ENCODE measurements at places on chromosomes 1 and 21. TPM values are rescaled to one million over a fixed set of nuclear protein-coding genes. Genes with fewer than 3 reads are reported as not detected.

The PANK4 gene
- 9.2 TPM for total RNA-seq

The PPIAL4G gene
- total RNA-seq = not detected

DNA sequence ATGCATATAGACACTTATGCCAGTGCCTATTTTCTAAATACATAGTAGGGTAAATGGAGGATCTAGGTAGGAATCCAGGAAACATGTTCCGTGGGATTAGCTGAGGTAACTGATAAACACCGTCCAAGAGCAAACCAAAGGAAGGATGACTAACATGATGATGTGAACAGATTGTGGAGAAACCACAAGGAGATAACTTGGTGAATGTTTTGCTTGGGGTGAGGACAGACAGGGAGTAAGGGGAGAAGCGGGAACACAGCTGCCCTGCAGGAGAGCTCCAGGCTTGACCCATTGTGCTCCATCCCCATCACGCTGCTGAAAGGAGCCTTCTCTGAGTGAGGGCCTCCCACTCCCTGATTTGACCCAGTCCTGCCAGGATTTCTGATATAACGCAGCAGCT is 87.0 kb upstream of the ZC3H11B start:
- no peak for DNase-seq

DNA sequence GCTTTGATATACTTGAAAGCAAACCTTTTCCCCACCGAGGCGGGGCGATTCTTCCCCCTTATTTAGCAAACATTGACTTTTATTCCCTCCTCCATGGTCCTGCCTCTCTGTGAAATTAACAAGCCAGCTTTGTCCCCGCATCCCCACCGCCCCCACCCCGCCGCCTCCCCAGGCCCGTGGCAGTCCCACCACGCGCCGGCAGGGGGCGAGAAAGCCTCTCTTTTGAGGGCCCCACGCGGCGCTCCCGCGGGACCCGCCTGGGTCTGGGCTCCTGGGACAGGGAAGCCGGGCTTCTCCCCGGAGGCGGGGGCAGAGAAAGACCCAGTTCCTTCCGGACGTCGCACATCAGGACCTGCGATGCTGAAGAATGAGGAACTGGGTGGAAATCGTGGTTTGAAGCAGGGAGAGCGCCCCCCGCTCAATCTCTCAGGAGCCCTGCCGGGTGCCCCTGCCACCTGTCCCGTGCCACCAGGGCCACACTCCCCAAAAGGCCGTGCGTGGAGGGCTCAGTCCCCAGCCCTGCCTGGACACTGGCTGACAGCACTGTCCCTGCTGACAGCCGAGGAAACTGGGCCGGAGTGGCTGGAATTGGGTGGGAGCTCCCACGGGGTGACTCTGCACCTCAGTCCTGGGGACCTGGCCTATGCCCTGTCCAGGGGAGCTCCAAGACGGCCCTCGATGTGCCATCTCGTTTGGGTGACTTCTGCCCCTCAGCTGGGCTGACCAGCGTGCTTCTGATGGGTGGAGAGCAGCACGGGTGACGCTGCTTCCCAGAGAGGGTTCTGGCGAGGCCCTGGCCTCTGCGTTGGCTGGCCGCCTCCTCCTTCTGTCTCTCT is 8.6 kb upstream of the ACTRT2 start:
- peak; percentile 12 for DNase-seq

- DNase-seq = no peak
Observed at GRCh38 chr1:71785450-71785849, 496.9 kb downstream of the NEGR1 start.

DNA sequence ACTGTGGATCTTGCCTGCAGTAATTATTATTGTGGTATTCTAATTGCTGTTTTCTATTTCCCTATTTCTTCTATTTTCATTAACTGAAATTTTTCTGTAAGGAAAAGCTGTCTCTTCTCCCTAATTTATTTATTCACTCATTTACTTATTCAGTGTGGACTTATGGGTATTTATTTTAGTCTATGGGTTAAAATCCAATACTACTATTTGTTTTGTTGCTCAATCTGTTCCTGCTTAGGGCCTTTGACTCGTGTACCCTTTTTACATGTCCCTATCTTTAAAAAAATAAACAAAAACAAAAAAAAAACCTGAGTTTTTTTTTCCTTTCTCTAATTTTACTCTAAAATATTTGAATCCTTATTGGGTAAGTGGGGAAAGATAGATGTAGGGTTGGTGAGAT is 166.2 kb upstream of the IVNS1ABP start:
- no peak for DNase-seq

The TIMM17A gene
- 97.8 TPM for total RNA-seq
